ENCODE measurements at places on chromosomes 1 and 21.

DNA sequence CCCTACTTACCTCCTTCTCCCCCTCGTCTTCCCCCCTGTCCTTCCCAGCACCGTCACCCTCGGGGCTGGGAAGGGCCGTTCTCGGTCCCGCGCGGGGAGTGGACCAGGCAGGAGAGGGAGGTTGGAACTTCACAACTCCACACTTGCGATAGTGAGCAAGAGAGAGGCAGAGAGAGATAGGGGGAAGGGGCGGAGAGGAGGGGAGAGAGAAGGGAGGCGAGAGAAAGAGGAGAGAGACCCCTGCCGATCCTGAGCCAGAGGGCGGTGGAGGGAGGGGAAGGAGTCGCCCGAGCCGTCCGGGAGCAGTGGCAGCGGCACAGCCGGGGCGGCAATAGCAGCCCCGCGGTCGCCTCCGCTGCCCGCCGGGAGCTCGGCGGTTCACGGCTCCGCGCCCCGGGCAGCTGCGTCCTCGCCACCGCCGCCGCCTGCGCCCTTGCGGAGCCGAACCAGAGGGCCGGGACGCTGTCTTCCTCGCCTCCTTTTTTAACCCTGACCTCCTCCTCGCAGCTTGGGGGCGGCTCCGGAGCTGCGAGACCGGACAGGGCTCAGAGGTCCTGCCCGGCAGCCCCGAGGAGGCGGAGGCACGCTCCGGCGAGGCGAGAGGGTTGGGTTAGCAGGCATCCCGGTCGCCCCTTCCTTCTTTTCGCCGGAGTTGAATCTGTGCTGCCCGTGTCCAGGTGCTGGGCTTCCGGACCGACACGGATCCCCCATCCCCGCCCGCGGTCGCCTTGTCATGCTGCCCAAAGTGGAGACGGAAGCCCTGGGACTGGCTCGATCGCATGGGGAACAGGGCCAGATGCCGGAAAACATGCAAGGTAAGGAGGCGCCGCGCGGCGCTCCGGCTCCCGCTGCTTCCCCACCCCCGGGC, 11.7 kb downstream of the NR5A2 start:
- no peak for DNase-seq

DNA sequence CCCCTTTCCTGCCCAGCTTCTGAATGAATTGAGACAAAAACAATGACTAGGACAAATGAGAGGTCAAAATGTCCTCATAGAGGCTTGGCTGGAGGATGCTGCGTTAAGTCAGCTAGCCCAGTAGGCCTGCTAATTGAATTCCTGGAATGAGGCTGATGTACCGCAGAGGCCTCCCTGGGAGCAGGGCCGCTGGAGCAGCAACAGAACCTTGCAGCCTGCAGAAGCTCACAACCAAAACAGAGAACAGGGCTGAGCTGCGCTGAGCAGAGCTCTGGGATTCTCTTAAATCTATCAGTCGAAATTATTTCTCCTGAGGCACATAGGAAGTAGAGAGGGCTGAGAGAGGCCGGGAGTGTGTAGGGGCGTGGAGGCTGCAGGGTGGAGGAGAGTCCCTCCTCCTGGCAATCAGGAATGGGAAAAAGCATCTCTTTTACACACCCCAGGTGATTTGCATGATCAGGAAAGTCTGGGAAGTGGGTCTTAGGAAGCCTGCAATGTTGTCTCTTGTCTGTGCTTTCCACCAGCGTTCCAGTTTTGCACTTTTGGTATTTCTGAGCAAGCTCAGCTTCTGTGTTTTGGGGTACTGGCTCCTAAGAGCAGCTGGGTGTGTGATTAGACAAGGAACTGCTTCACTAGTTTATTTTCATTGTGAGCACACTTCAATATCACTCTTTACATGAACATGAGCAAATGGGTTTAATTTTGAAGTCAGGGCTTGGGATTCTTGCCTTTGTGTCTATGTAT, 66.5 kb downstream of the RYR2 start:
- DNase-seq = no peak

DNA sequence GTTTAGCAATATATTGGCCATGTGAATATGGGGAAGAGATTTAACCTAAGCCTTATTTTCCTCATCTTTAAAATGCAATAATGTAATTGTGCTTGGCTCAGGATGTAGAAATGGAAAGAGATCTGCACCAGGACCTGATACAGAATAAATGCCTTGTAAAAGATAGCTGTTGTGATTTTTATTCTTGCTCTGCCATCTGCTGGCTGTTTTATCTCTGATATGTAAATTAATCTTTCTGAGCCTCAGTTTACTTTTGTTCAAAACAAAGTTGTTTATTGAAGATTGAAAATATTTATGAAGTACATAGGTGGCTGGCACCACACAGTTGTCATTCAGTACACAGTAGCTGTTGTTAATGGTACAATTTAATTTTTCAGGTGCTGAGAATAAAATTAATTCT, 21.9 kb downstream of the ZYG11B start:
- no peak for DNase-seq

DNA sequence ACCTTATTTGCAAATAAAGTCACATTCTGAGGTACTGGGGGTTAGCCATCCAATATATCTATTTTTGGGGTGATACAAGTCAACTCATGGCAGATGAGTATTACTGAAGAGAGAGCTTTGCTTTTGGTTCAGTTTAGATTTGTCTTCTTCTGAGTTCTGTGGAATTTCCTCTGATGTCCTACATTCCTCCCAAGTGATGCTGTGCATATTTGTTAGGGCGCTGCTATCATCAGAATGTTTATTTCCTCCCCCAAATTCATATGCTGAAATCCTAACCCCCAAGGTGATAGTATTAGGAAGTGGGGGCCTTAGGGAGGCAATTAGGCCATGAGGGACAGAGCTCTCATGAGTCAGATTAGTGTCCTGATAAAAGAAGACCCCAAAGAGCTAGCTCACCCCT, 96.2 kb upstream of the WLS start:
- DNase-seq = no peak

DNA sequence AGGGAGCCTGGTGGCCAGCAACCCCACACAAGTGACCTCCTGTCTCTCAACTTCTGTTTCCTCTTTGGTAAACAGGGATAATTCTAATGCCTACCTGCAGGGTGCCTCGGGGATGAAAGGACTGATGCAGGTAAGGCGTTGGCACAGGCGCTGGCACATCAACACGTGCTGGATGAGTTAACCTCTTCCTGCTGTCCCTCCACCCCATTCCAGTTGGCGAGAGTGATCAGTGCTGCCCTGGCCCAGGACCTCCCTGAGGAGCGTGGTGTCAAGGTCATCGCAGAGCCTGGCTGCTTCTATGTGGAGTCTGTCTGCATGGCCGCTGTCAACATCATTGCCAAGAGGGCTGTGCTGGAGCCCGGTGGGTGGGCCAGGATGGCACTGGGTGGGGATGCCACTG, 69.1 kb upstream of the TINAGL1 start:
- no peak for DNase-seq

All from GM04504 (cell line).